ENCODE measurements at places on chromosomes 4 and X.

- H3K27ac ChIP-seq, result no peak overlapping the region
- DNase-seq, result no peak
- no peak overlapping the region for H3K4me3 ChIP-seq
- H3K4me1 ChIP-seq, result peaks cover 24% of the 10 kb centered on the region
Observed at GRCh38 chr4:25818371-25818871, 44.4 kb downstream of the SEL1L3 start.

GRCh38 chr4:7464259-7464655, 29.5 kb upstream of the PSAPL1 start:
- H3K27ac ChIP-seq, result no peak overlapping the region
- no peaks in the 10 kb centered on the region for H3K36me3 ChIP-seq
- H3K27me3 ChIP-seq, result no peaks in the 10 kb centered on the region
- DNase-seq, result no peak
- H3K4me3 ChIP-seq, result no peak overlapping the region

DNA sequence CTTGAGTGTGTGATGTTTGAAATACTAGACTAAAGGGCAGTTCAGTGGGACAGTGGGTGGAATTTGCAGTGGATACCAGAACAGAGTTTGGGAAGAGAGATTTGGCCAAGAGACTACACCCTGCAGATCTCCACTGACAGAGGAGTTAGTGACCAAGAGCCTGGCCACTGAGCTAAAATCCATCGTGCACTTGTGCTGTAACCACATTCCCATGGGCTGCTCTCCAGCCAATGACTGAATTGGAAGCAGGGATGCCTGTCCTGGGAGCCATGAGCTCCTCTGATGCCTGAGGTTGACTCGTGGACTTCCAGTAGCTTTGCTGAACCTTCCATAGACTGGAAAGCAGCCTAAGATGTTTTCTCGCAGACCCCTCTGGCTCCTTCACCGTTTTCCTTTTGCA, 296.1 kb downstream of the TRIML1 start:
- H3K36me3 ChIP-seq, result no peaks in the 10 kb centered on the region
- H3K4me1 ChIP-seq, result peaks cover 59% of the 10 kb centered on the region
- H3K4me3 ChIP-seq, result no peak overlapping the region
- peaks cover 2% of the 10 kb centered on the region for H3K27me3 ChIP-seq

DNA sequence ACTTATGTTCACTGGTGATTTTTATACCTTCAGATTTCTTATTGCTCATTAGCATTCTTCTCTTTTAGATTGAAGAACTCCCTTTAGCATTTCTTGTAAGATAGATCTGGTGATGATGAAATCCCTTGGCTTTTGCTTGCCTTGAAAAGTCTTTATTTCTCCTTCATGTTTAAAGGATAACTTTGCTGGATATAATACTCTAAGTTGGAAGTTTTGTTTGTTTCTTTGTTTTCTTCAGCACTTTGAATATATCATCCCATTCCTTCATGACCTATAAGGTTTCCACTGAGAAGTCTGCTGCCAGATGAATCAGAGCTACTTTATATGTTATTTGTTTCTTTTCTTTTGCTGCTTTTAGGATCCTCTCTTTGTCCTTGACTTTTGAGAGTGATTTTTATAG, 18.5 kb downstream of the CC2D2A start:
- peaks cover 45% of the 10 kb centered on the region for H3K36me3 ChIP-seq
- DNase-seq, result no peak
- H3K4me1 ChIP-seq, result peaks cover 9% of the 10 kb centered on the region

DNA sequence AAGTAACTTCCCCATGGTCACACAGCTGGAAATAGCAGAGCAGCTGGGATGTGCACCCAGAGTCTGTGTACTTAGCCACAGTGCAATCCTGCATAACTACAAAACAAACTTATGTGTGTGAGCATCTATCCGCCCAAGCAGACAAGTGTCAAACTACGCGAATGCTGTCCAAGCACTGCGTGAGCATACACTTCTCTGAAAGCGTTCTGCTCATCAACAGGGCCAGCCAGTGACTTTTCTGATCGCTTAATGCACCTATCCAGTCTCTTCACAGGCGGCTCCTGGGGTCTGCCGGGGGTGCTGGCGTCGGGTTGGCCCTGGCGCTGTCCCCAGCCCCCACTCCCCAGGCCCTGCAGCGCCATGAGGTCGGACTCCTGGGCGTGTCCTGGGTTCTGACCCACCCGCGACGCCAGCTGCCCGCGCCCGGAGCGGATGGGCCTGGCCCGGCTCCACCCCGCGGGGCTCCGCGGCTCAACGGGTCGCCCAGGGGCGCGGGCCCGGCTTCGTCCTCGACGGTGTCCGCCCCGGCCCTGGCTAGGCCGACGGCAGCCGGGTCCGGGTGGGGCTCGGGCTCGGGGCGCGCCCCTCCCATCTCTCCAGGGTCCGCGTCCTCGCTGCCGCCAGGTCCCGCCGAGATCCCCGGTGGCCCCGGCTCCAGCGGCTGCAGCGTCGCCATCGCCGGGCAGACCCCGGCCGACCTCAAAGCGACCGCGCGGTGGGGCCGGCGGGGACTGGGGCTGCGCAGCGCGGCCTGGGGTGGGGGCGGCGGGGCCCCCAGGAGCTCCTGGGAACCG, 1.3 kb upstream of the ZNF141 start:
- peak; percentile 27 for DNase-seq
- H3K4me1 ChIP-seq, result peaks cover 37% of the 10 kb centered on the region
- peak overlapping the region; percentile 99 for H3K4me3 ChIP-seq
- H3K27ac ChIP-seq, result no peak overlapping the region
- peaks cover 7% of the 10 kb centered on the region for H3K36me3 ChIP-seq

- no peak overlapping the region for H3K4me3 ChIP-seq
- no peak for DNase-seq
- no peaks in the 10 kb centered on the region for H3K27me3 ChIP-seq
- peaks cover 8% of the 10 kb centered on the region for H3K36me3 ChIP-seq
- H3K4me1 ChIP-seq, result peaks cover 61% of the 10 kb centered on the region
Observed at GRCh38 chr4:123555233-123555806, 158.7 kb downstream of the SPRY1 start.

DNA sequence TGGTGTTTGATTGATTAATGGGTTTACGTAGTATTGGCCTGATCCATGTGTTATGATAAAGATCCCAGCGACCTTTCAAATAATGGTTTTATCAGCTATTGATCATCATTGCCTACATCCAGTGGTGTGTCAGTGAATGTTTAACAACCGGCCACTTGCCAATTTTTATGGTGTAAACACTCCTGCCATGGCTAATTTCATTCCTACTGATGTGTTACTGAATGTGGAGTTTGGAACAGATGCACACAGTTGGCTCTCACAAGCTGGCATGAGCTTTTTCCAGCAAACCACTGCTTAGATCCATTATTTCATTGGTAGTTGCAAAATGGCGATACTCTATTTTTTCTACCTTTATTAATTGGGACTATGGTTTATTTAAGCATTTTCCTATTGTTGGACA, 139.9 kb downstream of the REPS2 start:
- no peak overlapping the region for H3K27ac ChIP-seq
- peaks cover 1% of the 10 kb centered on the region for H3K4me1 ChIP-seq
- no peaks in the 10 kb centered on the region for H3K27me3 ChIP-seq
- no peak for DNase-seq

DNA sequence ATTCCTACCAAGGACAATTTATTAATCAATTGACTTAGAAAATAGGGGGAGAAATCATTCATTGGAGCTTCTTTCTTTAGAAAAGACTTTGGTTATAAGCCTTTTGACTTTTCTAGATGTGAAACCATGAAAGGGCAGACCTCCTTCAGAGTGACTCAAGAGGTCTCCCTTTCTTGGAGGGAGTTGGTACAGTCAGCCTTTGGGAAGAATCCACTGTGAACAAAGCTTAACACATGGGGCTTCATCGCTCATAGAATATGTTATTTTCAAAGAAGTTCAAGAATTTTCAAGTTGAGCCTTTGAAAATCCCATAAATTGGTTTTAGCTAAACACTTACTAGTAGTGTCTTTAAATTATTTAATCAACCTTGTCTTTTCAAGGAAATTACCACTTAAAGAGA, 28.0 kb downstream of the RIPPLY1 start:
- no peak for DNase-seq
- no peak overlapping the region for H3K4me3 ChIP-seq
- no peaks in the 10 kb centered on the region for H3K36me3 ChIP-seq
- H3K27me3 ChIP-seq, result no peaks in the 10 kb centered on the region
- no peak overlapping the region for H3K27ac ChIP-seq

DNA sequence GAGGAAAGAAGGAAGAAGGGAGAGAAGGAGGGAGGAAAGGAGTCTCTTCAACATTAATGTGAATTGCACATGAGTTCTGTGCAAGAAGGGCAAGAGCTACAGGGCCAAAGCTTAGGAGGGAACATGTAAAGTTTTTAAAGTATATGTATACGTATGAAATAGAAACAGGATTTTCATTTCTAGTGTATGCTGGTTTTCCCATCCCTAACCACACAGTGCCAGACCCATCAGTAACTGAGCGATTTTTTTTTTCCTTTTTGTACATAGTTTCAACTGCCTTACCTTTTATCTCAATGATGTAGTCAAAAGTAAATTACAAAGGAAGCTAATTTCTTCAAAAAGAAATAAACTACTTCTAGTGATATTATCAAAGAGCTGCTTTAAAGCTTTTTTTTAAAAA, 157.6 kb downstream of the SH3KBP1 start:
- no peak overlapping the region for H3K27ac ChIP-seq
- H3K4me1 ChIP-seq, result no peaks in the 10 kb centered on the region
- DNase-seq, result no peak
- no peaks in the 10 kb centered on the region for H3K27me3 ChIP-seq

DNA sequence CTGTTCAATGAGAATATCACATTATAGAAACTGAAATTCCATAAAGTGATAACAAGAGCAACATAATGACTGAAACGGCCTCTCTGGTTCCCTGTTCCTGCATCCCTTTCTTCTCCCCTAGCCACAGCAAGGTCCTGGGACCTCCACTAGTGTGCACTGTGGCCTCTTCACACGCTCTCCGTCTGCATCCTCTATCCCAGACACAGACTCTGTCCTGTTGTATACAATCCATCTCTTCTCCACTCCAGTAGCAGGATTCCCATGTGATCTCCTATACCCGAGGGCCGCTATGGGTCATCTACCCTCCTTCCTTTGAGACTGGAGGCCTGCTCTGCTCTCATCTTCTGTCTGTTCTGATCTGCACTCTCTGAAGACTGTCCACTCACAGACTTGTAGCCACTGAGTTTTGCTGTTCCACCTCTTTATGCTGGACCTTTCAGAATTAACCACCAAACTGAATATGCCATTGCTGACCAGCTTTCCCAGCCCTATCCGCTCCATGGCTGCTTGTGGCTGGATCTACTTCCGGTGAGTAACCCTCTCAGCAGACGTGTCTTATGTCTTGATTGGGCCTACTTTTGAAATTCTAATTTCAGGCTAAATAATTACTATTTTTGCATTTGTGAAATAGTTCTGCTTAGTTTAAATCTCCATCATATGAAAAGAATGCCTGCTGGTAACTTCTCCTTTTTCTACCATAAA, 105.1 kb upstream of the NAP1L5 start:
- H3K36me3 ChIP-seq, result peaks cover 2% of the 10 kb centered on the region
- DNase-seq, result no peak
- H3K27me3 ChIP-seq, result no peaks in the 10 kb centered on the region
- H3K4me1 ChIP-seq, result no peaks in the 10 kb centered on the region
- no peak overlapping the region for H3K27ac ChIP-seq
- no peak overlapping the region for H3K4me3 ChIP-seq

DNA sequence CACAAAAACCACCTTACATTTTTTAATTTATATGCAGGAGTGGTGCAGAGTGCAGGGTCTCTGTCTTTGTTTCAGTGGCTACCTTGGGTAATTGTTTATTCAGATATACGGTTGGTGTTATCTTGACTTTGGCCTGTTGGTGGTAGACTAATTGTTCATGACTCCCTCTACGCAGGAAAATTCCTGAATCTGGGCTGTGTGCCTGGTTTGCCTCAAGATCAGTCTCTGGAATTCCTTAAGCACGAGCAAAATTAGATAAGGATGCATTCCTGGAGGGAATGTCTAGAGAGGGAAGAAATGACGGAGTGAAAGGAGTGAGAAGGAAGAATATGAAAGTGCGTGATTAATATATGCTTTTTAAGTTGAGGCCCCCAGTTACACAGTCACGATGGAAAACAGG, 576.9 kb upstream of the PCDH10 start:
- peaks cover 2% of the 10 kb centered on the region for H3K4me1 ChIP-seq
- H3K36me3 ChIP-seq, result no peaks in the 10 kb centered on the region
- no peak for DNase-seq

GRCh38 chr4:75056277-75056676, 123.4 kb downstream of the PARM1 start:
- no peak overlapping the region for H3K27ac ChIP-seq
- no peaks in the 10 kb centered on the region for H3K36me3 ChIP-seq
- no peak for DNase-seq
- 0 out of 2 replicates have a peak, but pooled peaks cover 3% of the 10 kb centered on the region for H3K4me1 ChIP-seq
- H3K4me3 ChIP-seq, result no peak overlapping the region

GRCh38 chr4:163603257-163603656, 108.8 kb downstream of the TMA16 start:
- H3K27me3 ChIP-seq, result no peaks in the 10 kb centered on the region
- no peak overlapping the region for H3K4me3 ChIP-seq
- no peaks in the 10 kb centered on the region for H3K36me3 ChIP-seq
- no peak overlapping the region for H3K27ac ChIP-seq

DNA sequence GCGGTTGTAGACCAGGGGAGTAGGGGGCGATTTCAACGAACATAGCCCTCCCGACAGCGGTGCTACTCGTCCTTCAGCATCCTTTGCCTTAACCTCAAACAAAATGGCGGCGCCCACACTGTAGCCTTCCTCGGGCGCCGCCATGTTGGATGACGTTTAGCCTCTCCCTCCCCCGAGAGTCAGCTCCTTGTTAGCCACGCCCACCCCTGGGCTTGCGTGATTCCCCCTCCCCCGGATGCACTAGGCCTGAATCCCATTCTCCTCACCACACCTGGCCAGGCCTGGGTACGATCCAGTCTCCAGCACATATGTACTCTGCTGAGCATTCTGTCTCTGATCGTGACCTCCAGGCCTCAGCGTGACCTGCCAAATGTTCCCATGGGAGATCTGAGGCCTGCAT, 49.0 kb upstream of the ZNF157 start:
- peak overlapping the region; percentile 37 for H3K4me3 ChIP-seq
- peaks cover 34% of the 10 kb centered on the region for H3K4me1 ChIP-seq
- peak; percentile 87 for DNase-seq
- no peaks in the 10 kb centered on the region for H3K36me3 ChIP-seq

DNA sequence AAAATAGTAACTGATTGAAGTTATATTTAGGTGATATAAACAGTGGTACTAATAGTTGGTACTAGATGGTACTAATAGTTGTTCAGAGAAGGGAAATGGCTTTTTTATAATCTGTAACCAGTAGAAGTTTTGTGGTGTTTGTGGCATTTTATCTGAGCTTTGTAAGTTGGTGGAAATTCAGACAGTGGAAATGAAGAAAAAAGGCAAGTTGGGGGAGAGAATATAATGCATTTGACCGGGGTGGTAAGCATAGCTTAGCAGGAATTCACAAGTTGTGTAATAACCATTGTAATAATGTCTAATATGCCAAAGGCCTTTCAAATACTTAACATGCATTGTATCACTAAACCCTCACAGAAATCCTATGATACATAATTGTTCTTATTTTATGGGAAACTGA, 36.3 kb downstream of the DTHD1 start:
- H3K36me3 ChIP-seq, result no peaks in the 10 kb centered on the region
- no peaks in the 10 kb centered on the region for H3K4me1 ChIP-seq
- no peaks in the 10 kb centered on the region for H3K27me3 ChIP-seq

Measured in WTC11 (cell line).